A673 (cell line): ENCODE measurements at places on chromosomes 3 and 15. TPM values are rescaled to one million over a fixed set of nuclear protein-coding genes. Genes with fewer than 3 reads are reported as not detected.

WDR72 gene
- total RNA-seq = not detected in 2 replicates

CYP8B1 gene
- not detected in 2 replicates for total RNA-seq

SENP8 gene
- total RNA-seq = 2.0 and 2.8 TPM in 2 replicates

COLQ gene
- total RNA-seq = 0.21 and 1.3 TPM in 2 replicates

HYAL3 gene
- total RNA-seq = 3.0 and 3.7 TPM in 2 replicates

OR5K2 gene
- total RNA-seq = not detected in 2 replicates

CSPG4 gene
- 0.11 and 0.22 TPM in 2 replicates for total RNA-seq

VPS13C gene
- total RNA-seq = 30.7 and 31.0 TPM in 2 replicates

SLC28A1 gene
- not detected in 2 replicates for total RNA-seq
